ENCODE measurements at places on chromosomes 3 and 15.

DNA sequence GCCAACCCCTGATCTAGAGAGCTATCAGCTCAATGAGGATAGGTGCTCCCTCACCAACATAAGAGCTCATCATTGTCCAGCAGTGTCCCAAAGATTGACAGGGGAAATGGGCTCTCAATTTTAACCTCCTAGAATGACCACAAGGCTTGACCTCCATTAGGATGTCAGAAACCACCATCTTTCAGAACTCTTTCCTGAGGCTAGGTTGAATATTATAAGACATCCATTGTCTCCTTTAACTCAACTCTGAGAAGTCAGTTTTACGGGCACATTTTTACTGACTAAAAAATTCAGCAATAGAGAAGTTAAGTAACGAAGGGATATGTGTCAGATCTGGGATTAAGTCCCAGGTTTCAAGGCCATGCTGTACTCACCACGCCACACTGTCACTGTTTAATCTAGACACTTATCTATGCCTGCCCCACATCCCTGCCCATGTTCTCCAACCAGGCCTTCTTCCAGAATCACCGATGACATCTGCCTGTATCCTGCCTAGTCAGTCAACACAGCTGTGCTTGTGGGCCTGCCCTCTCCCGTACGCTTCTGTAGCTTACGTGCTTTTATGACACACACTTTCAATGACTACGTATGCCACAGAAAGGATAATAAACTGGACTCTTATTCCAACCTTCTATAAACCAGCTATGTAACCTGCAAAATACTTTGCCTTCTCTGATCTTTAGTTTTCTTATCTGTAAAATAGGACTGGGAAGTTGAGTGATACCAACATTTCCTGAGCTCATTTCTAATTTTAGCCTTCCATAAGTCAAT lies 17.1 kb upstream of the MUC13 start:
- DNase-seq = peak; percentile 90

DNA sequence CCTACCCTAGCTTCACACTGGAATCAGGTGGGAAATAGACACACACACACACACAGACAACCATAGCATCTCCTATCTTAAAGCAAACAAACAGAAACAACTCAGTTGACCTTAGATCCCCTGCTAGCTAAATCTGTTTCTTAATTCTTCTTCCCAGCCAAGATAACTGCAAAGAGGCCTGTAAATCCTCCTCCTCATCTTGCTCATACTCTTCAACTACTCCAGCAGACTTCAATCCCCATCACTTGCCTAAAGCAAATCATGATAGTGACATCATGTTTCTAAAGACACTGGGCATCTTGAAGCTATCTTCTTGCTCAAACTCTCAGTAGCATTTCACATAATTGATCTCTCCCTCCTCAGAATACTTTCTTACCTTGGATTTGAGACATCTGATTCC lies 303.0 kb downstream of the RBMS3 start:
- no peak for DNase-seq

DNA sequence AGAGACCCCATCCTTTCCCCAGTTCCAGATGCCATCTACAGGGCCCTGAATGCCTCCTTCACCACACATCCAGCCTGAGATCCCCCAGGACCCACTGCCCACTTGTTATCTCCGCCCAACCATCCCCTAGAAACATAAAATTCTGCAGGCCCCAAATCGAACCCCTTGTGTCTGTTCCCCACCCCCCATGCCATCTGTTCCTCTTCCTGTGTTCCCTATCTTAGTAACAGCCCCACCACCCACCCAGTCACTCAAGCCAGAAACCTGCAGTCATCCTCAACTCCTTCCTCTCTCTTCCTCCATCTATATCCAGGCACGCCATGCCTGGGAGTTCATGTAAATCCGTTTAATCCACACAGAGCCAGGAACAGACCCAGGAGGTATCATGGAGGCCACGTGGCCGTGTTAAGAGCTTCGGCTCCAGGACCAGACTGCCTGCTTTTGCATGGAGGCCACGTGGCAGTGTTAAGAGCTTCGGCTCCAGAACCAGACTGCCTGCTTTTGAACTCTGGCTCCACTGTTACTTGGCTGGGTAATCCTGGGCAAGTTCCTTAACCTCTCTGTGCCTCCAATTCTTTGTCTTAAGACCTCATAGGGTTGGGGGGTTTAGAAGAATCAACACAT lies 4.8 kb downstream of the CSRNP1 start:
- no peak for DNase-seq

- no peak for DNase-seq
These were observed 5.8 kb downstream of the ZNF80 start for GRCh38 chr3:114231616-114232015.

DNA sequence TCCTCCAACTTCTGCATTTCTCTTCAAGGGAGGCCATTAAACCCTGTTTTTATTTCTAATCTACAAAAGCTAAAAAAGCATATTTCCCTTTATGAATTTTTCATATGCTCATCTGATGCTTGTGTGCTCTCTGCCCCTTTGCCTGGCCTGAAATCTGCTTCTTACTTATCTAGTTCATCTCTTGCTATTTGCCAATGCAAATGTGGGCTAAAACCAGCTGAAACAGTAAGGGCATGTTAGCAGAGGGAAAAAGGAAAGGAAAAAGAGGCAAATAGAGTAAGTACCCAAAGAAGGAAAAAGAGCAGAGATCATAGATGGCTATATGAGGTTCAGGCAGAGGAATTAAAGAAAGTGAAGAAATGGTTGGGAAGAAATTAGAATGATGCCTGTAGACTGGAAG lies 185.2 kb downstream of the CNTN4 start:
- no peak for DNase-seq

DNA sequence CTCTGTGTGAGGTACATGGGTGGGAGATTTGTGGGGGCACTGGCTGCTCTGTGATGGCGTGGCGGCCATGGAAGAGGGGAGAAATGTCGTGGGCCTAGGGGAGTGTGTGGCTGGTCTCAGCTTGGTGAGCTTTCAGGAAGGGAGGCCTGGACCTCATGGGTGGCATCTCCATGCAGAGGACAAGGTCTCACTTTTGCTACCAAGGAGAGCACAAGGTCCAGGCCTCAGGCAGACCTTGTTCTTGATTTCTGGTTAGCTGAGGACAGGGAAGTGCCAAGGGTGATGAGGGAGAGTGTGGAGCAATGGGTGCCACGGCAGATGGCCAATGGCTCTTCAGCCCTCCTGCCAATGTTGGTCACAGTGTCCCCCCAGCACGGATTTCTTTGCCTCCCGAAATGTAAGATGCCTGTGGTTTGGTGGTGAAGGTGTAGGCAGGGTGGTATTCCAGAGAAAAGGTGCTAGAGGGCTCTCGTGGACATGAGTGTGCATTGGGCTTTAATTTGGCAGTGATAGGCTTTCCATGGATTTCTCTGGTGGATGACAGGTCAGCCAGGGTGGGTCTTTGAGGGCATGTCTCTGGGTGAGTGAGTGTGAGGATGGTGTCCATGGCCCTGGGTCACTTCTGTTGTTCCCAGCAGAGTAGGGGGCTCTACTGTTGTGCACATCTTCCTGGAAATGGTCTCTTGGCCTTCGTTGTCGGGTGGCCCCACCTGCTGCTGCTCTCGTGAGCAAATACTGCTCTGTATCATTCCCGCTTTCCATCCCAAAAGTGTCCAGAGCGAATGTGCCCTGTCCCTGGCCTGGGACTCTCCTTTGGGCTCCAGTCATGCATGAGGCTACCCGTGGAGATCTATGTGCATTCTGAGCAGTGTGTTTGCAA lies 108.0 kb downstream of the SNRPN start:
- no peak for DNase-seq

- DNase-seq = no peak
These were observed 123.9 kb upstream of the AGBL1 start for GRCh38 chr15:85955501-85956391.

DNA sequence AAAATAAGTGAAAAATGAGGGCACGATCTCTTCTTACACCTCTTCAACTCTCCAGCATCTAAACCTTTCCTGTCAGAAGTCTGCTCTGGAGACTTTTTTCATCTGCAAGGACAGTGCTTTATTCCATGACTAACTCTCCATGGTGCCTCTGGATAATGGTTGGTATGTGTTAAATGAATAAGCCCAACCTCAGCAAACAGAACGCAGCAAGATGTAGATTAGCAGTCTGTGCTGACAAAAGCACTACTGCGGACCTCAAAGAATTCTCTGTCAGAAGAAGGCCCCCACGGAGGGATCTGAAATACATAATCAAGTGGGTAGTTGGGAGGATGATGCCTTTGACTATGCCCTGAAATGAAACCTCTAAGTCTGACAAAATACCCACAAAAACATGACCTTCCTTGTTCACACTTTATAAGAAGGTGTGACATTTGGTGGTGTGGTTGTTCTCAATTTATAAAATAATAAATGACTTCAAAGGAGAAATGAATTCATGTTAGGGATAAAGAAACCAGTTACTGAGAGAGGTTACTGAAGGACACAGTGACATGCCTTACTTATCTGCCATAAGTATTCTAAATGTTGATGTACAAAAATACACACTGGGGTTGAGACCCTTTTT lies 43.2 kb upstream of the ADCY5 start:
- DNase-seq = no peak

GRCh38 chr15:94555841-94556519 lies 324.6 kb downstream of the MCTP2 start:
- no peak for DNase-seq

GRCh38 chr15:65583701-65584100 lies 27.2 kb downstream of the INTS14 start:
- no peak for DNase-seq

GRCh38 chr3:88385090-88385489 lies 235.3 kb downstream of the C3orf38 start:
- DNase-seq = no peak

GRCh38 chr3:152646004-152646403 lies 188.9 kb upstream of the P2RY1 start:
- DNase-seq = no peak

DNA sequence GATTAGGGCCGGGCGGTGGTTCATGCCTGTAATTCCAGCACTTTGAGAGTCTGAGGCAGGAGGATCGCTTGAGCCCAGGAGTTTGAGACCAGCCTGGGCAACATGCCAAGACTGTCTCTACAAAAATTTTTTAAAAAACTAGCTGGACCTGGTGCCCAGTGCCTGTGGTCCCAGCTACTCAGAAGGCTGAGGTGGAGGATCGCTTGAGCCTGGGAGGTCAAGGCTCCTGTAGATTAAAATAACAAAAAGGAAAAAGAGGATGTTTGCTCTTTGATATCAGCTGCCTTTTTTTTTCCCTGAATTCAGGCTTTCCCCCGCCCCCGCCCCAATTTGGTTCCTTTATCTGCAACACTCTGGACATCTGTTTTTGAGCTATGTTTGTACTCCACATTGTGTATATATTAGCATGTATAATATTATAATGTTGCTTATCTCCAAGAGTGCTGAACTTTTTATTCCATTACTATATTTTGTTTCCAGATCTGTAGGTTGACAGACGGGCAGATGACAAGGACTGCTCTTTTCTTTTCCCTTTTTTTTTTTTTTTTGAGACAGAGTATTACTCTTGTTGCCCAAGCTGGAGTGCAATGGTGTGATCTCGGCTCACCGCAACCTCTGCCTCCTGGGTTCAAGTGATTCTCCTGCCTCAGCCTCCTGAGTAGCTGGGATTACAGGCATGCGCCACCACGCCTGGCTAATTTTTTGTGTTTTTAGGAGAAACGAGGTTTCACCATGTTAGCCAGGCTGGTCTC lies 4.6 kb downstream of the SNAP23 start:
- DNase-seq = no peak

- no peak for DNase-seq
These were observed 57.3 kb downstream of the ROBO2 start for GRCh38 chr3:77096966-77097890.

- no peak for DNase-seq
These were observed 10.0 kb downstream of the CRYGS start for GRCh38 chr3:186534113-186534669.

DNA sequence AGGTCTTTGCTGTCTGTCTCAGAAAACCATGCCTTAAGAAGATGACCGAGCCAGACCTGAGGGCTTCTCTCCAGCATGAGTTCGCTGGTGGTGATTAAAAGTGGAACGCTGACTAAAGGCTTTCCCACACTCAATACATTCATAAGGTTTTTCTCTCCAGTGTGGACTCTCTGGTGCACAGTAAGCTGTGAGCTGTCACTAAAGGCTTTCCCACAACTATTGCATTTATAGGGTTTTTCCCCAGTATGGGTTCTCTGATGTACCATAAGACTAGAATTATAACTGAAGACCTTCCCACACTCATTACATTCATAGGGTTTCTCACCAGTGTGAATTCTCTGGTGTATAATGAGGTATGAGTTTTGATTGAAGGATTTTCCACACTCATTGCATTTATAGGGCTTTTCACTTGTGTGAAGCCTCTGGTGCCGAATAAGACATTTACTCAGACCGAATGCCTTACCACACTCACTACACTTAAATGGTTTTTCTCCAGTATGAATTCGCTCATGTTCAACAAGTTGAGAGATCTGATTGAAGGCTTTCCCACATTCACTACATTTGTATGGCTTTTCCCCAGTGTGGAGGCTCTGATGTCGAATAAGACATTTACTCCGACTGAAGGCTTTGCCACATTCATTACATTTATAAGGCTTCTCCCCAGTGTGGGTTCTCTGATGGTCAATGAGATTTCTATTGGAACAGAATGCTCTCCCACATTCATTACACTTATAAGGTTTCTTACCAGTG lies 21.9 kb upstream of the ZNF445 start:
- no peak for DNase-seq

GRCh38 chr15:78633348-78633747 lies 7.7 kb downstream of the CHRNB4 start:
- DNase-seq = no peak

- DNase-seq = no peak
These were observed 90.0 kb upstream of the SPATA12 start for GRCh38 chr3:56970461-56970879.

- no peak for DNase-seq
These were observed 310.5 kb upstream of the TPM1 start for GRCh38 chr15:62732078-62732477.

DNA sequence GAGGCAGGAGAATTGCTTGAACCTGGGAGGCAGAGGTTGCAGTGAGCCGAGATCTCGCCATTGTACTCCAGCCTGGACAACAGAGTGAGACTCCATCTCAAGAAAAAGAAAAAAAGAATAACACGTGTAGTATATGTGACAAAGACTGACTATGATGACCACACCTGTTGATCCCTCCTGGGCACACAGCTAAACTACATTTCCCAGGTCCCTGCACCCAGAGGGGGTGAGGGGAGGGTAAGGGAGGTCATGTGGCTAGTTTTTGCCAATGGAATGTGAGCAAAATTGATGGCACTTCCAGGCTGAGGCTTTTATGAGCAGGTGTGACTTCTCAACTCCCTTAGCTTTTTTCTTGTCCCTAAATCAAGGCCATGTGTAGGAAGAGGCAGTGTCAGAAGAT lies 58.2 kb downstream of the KLHL6 start:
- no peak for DNase-seq

- DNase-seq = no peak
These were observed 228.9 kb upstream of the NR2E3 start for GRCh38 chr15:71581398-71581930.

- DNase-seq = no peak
These were observed 48.3 kb downstream of the CLDN11 start for GRCh38 chr3:170467007-170467406.

GRCh38 chr3:41356775-41357174 lies 157.5 kb downstream of the CTNNB1 start:
- no peak for DNase-seq

DNA sequence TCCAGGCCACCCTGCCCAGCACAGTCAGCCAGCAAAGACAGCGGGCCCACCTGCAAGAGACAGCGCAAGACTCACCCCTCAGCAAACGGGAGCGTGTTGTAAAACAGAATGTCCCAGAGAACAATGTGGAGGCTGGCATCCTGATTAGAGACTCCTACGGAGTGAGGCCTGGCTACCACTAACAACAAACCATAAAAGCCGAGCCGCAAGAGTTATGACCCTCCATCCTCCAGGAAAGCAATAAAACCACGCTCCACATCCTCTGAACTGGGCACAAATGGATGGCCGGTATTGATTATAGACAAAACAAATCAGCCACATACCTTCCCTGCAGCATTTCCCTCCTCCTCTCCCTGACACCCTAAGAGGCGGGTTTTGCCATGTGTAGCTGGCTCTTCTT lies 75.8 kb upstream of the LIPC start:
- no peak for DNase-seq

Data from SHP77 treated with DMSO at 0.1 percent for 48 hours (cell line).